ENCODE measurements at places on chromosomes 2 and 18.

DNA sequence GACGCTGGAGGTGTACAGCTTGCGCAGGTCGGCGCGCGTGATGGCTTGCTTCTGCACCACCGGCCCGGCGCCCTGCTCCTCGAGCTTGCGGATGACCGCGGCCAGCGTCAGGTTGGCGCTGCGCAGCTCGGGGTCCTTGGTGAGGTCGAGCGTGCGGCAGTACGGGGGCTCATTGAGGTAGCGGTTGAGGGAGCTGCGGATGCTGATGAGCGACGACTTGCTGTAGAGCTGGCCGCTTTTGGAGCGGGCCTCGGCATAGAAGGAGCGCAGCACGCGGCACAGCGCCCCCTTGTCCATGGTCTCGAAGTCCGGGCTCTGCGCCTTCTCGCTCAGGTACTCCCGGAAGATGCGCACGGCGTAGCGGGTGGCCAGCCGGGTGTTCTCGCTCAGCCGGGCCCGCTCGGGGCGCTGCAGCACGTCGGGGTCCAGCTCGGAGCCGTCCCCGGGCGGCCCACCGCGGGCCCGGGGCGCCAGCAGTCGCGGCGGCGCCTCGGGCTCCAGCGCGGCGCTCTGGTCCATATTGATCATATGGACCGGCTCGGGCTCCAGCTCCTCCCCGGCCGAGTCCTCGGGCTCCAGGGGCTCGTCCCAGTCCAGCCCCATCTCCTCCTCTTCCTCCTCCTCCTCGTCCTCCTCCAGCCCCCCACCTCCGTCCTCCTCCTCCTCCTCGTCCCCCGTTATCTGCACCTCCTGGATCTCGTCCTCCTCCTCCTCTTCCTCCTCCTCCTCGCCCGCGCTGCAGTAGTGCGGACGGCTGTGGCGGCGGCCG, 523 bp downstream of the KCTD1 start:
- peak; percentile 35 for DNase-seq

DNA sequence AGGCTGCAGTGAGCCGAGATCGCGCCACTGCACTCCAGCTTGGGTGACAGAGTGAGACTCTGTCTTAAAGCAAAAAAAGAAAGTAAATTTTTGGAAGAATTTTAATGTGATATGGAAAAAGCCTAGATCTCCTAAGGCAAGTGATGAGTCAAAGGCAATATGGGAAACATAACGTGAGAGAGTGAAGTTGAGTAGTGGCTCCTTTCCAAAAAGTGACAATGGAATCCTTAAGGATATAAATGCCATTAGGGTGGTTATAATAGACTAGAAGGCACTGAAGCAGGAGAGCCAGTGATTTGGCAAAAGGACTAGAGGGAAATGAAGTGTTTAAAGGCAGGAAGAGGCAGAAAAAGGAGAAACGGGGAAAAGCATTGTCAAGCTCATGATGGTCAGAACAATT, 25.6 kb downstream of the ARHGAP28 start:
- no peak for DNase-seq

DNA sequence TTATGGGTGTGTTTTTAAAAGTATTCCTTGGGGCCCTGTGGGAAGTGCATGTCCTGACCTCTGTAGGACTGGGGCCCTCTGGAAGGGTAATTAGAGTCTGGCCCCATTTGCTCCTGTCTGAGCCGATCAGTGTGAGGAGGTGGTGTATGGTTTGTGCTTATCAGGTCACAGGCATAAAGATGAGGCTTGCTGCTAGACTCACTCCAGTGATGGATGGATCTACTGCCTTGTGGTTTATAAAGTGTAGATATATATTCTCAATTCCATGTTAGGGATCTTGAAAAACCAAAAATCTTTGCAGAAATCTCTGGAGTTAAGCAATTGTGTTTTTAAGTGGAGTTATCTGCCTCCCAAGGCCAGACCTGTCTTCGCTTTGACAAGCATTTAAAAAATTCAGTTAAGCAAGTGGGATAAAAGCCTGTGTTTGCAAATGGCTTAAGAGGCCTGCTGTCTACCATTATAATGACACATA, 182.4 kb downstream of the PTPRM start:
- DNase-seq: no peak

GRCh38 chr18:3864669-3865298, 414.8 kb downstream of the TGIF1 start:
- DNase-seq: no peak

DNA sequence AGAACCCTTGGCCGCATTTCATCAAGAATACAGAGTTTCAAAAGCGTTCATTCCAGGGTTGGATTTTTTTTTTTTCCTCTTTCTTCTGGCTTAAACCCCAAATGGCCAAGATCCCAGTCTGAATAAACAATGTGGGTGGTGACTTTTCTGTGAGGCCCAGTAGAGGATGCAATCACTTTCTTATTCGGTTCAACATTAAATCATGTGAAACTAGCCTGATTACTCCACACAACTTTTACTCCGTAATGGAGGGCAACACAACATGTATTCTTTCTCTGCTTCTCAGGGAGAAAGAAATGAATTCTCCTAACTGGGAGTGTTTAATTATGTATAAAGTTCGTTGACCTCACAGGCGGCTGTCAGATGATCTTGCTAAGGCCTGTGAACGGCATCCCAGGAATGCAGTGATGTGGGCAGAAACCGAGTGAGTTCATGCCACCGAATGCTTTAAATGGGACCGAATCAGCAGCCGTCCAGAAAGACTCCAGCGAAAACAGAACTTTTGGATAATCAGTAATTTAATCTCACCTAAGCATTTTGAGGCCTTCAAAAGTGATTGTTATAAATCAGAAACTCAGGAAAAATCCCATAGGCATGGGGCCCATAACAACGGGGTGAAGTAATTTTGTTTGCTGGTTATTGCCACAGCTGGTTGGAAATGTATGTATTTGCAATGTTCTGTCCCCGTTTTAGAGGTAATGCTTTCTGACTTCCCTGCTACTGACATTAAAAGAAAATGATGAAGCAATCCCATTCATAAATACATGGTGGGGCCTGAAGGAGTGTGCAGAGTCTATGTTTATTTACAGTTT, 81.5 kb downstream of the BCL2 start:
- DNase-seq: no peak

DNA sequence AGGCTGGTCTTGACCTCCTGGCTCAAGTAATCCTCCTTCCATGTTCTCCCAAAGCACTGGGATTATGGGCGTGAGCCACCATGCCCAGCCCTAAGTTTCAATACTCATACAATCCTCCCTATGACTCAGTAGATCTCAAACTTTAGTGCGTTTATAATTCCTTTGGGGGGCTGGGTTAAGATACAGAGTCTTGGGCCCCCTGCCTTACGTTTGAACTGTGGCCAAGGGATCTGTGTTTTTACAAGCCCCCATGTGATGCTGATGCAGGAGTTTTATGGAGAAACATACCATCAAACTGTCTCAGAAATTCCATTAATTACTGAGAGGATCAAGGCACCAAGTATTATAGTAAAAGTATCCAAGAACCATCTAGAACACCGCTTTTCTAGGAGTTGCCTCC, 38.2 kb upstream of the FAM136A start:
- DNase-seq: no peak

DNA sequence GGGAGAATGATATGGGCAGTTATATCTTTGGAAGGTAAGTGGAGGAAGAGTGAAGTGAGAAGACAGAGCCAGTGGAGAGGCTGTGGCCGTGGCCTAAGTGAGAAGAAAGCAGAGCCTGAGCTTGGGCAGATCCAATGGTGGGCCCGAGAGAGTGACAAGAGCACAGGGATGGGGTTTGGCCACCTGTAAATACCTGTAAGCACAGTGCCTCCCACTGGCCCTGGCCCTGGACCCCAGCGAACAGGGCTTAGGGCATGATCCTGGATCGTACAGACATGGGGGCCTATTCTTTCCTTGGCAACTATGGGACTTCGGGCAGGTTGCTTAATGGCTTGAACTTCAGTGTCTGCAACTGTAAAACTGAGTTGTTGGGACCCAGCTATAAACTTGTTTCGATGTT, 44.1 kb downstream of the MTCL1 start:
- DNase-seq: no peak

DNA sequence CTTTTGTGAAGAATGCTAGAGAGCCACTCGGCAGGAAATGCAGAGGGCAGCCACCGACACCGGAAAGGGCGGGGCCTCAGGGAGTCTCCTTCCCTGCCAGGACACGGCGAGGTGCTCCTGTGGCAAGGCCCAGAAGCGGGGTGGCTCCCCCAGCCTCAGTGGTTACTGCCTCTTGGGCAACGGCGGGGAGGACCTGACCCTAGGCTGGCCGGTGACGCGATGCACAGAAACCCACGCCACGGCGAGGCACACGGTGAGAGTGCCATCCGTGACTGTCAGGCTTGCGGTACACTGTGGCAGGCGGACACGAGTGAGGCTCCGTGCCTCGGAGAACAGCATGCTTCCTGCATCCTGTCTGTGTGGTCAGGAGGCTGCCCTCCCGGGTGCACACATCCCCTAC, 47.8 kb downstream of the ZAP70 start:
- DNase-seq: peak; percentile 29

- no peak for DNase-seq
Observed at GRCh38 chr18:22538426-22538825, 120.7 kb upstream of the CTAGE1 start.

DNA sequence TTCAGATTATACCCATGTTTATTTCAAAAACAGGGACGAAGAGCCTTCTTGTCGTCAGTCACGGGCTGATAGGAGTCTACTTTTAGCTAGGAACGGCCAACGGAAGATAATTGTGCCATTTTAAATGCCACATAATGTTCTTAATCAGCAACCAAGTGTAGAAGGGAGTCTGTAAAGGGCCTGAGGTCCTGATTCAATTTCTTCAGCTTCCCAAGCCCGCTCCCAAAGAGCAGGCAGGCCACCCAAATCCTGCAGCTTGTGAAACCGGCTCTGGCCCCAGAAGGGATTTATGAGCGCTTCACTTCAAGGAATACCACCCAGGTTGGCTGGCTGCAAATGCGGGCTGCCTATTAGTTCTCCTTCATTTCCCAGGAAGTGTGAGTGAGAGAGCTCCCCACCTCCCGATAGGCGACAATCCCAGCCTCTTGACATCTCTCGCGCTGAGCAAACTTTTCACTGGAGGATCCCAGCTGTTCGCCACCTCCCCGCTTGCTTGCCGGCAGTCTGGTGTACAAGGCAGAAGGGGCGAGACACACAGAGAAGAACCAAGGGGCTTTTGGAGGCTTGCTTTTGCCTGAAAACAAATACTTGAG, 272.9 kb downstream of the CDH20 start:
- no peak for DNase-seq

- no peak for DNase-seq
Observed at GRCh38 chr2:58081000-58081399, 34.4 kb downstream of the VRK2 start.

- DNase-seq: no peak
Observed at GRCh38 chr2:118255301-118255700, 167.0 kb downstream of the INSIG2 start.

DNA sequence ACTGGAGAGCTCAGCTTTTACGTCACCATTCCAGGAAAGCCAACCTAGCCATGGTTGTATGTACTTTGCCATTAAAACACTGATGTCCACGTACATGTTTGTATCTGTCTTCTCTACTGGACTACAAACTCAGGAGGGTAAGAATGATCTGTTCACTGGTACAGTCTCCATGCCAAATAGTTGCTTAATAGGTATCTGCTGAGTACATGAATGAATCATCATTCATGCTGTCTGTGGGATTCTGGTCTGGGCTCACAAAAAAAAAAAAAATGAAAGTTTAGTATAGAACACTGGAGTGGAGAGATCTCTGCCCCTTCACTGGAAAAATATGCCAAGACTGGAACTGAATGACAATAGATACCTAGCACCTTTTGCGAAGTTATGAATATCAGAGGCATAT, 102.6 kb upstream of the ITGA4 start:
- DNase-seq: no peak

- DNase-seq: no peak
Observed at GRCh38 chr2:28321426-28321825, 71.2 kb upstream of the FOSL2 start.

GRCh38 chr2:111198701-111199100, 78.0 kb downstream of the BCL2L11 start:
- no peak for DNase-seq

GRCh38 chr18:65326805-65327204, 424.0 kb upstream of the CDH7 start:
- DNase-seq: no peak

GRCh38 chr2:222828572-222828971, 32.3 kb upstream of the ACSL3 start:
- no peak for DNase-seq

GRCh38 chr18:9542924-9543323, 67.6 kb downstream of the RALBP1 start:
- DNase-seq: no peak
